ENCODE measurements at places on chromosomes 16 and 17.

DNA sequence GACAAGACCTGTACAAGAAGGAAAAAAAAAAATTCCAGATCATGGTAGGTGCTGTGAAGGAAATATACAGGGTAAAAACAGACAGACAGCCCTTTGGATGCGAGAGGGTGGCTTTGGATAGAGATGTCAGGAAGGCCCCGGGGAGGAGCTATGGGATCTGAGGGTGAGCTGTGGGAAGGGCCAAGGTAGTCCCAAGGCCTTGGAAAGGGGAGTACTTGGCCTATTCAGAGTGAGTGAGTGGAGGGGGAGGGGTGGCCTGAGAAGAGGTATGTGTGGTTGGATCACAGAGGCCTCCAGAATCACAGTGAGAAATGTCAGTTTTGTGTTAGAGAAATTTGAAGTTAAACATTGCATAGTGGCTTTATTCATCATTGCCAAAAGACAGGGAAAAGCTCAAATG is 31.2 kb upstream of the AKTIP start:
- no peak for DNase-seq

GRCh38 chr17:32519228-32520103 is 32.7 kb downstream of the CDK5R1 start:
- DNase-seq = no peak

- DNase-seq = no peak
Measured at GRCh38 chr17:16443511-16444257, 28.3 kb downstream of the TRPV2 start.

DNA sequence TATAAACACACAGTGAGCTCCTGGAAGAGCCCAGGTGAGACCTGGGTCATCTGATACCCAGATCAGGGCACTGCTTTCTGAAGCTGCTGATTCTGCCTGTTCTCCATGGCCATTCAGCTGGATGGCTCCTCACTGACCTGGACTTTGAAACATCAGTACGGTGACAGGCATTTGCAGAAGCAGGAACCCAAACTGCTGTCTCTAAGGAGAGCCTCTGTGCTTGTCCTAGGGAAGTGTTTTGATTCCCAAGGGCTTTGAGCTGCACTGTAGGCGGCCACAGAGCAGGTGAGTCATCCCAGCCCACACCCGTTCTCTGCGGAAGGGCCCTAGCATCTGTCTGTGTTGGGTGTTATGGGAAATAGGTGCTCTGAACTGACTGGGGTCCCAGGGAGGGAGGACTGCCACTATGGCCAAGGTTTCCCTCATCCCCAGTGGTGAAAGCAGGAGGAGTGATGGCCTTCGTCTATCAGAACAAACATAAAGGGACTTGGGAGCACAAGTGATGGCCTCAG is 60.7 kb upstream of the ADCY9 start:
- no peak for DNase-seq

GRCh38 chr17:4407216-4407615 is 26.5 kb upstream of the SPNS3 start:
- DNase-seq = no peak

DNA sequence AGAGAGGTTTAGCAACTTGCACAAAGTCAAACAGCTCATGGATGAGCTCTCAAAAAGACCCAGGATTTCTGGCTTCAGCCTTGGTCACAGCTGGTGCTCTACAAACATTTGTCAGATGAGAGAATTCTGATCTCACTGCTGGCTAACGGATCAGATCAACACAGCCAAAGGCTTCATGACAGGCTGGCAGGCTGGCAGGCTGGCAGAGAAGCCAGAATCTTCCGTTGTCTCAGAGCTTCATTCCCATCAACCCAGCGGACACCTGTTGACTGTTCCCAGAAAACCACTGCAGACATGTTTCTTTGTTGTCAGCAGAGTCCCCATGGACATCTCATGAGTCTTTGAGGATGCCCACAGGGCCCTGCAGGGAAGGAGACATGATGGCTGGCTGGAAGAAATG is 303.8 kb upstream of the ASIC2 start:
- no peak for DNase-seq

DNA sequence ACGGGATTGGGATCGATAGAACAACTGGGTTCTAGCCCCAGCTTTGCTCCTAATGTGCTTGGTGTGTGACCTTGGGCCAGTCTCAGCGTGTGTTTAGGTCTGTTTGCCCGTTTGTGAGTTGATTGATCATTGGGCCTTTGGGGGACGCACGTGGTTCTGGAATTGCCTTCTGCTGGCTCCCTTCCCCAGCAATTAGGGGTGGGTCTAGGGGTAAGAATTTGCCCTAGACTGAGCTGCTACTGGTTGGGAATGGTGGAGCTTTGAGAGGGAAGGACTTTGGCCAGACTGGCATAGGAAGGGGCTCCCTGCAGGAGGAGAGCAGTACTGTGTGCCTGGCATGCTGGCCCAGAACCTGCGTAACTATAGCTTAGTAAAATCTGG is 1.5 kb downstream of the SPNS2 start:
- DNase-seq = no peak

- no peak for DNase-seq
Measured at GRCh38 chr17:81859906-81860755, at the start of gene P4HB. TSS of gene P4HB (minus strand) at chr17:81860535. CDS start at chr17:81860471, 64 bp downstream.

GRCh38 chr17:49496867-49497147 is 1.7 kb downstream of the NGFR start:
- no peak for DNase-seq

DNA sequence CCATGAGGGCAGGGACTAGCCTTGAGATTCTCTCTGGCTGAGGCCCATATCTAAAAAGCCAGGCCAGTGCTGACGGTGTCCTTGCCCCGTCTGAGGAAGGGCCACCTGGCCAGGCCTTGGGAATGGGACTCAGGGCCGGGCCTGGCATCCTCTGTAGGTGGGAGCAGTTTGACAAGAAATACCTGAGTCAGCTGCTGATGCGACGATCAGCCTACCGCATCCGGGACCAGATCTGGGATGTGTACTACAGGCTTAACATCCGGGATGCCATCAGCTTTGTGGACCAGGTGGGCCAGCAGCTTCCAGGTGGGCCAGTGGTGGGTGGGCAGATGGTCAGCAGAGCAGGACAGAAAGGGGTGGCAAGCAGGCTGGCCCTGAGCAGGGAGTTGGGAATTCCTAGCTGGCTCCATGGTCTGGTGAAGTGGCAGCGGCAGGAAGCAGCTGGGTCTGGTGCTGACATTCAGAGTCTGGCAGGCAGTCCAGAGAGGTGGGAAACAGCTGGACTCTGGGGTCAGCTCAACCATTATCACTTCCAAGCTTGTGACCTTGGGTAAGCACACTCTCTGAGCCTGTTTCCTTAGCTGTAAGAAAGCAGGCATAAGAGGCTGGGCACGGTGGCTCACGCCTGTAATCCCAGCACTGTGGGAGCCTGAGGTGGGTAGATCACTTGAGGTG is 9.5 kb downstream of the SLC9A5 start:
- no peak for DNase-seq

DNA sequence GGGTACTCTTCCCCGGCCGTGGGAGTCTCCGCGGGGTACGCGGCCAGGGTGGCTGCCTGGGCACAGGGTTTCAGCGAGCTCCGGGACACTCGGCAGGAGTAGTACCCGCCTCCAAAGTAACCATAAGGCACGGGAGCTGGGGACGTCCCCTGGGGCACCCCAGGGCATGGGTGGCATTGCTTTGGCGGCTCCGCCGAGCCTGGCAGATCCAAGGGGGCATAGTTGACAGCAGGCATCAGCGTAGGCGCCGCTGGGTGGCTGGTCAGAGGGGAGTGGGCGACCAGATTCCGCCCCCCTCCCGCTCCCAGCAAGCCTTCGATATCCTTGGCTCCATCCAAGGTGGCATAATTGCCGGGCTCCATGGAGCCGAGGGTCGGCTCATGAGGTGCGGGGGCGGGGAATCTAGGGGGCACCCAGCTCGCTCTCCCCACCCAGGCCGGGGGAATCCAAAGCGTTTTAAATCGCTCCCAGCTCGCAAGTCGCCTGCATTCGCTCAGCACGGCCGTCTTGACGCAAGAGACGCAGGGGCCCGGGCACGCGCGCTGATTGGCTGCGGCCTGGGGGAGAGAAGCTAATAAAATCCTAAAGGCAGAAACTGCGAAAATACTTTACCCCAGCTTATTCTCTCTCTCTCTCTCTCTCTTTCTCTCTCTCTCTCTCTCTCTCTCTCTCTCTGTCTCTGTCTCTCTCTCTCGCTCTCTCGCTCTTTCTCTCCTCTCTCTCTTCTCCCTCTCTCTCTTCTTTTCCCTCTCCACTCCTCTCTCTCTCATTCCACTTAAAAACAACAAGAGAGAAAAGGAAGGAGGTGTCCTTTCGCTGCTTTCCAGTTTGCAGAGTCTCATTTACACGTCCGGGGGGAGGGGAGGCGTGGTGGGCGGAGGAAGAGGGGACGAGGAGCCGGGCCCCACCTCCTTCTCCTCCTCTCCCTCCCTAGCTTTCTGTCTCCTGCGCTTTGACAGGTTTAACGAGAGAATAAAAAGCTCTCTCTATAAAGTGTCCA is at the start of gene HOXB13:
Gene HOXB13 (minus strand): TSS at position 519 of the 1,000 bp plus-strand sequence. CDS start 157 bp downstream, at position 362.
- no peak for DNase-seq

DNA sequence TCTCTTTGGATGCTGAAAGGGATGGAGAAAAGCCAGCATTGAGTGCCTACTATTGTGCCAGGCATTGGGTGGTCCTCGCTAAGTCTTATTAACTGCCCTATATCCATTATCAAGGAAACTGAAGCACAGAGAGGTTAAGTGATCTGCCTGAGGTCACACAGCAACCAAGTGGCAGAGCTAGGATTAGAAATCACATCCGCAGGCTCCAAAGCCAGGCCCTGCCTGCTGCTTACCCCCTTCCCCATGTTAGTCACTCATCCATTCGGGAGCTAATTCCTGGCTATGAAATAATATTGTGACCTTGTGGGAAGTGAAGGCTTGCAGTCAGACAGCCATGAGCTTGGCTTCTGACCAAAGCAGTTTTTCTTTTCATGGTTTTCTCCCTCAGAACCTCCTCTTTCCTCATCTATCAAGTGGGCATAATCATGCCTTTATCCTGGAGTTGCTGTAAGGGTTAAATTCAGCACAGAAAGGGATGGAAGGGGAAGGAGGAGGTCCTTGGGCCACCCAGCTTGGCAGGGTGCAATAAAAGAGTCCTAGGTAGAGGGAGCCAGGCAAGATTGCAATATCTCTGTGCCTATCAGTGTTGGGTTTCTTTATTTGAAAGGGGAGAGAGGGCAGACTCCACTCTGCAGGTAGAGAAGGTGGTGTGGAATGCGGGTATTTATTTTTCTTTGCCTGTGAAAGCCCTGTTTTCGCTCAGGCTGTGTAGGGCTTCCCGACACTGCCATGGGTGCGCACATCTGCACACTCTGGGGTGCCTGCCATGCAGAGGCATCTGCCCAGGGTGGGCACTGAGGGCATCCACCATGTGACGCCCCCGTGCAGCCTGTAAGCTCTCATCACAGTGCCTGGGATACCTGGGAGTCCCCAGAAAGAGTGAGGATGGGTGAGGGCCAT is 11.3 kb downstream of the RAI1 start:
- DNase-seq = no peak

- no peak for DNase-seq
Measured at GRCh38 chr16:73846007-73846330, 450.6 kb upstream of the PSMD7 start.

DNA sequence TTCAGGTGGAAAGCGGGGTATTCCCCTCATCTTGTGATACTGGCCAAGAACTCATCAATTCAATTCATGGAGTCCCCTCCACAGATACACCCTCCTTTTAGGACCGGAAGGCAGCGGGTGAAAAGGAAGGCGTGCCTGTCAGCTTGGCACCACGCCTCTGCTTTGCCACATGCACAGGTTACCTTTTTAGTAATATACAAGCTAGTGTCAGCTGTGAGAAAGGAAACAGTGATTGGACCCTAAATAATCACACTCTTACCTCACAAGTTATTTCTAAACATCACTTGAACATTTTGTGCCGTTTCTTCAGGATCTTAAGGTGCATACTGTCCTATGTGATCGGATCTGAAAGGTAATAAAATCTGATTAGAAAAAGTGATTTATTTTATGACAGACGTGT is 15.7 kb downstream of the ZDHHC7 start:
- no peak for DNase-seq

DNA sequence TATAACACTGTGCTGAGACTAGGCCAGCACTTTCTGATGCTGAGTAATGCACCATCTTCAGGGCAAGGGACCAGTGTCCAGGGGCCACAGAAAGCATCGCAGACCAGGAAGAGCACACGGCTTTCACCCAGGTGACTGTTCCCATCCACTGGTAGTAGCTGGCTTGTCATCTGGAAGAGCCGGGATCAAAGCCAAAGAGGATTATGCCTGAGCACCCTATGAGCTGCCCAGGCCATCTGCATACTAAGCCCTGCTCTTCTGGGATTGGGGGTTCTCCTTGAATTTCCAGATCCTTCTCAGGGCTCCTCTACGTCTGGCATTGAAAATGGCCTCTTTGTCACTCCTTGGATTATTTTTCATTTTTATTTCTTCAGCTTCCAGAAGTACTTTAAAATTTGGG is 140.7 kb downstream of the IRX3 start:
- DNase-seq = no peak

GRCh38 chr17:81103379-81103778 is 61.9 kb upstream of the PVALEF start:
- no peak for DNase-seq

GRCh38 chr17:67998466-67998865 is 2.2 kb upstream of the C17orf58 start:
- DNase-seq = no peak

GRCh38 chr17:18190628-18191235 is 7.1 kb downstream of the ALKBH5 start:
- DNase-seq = no peak

DNA sequence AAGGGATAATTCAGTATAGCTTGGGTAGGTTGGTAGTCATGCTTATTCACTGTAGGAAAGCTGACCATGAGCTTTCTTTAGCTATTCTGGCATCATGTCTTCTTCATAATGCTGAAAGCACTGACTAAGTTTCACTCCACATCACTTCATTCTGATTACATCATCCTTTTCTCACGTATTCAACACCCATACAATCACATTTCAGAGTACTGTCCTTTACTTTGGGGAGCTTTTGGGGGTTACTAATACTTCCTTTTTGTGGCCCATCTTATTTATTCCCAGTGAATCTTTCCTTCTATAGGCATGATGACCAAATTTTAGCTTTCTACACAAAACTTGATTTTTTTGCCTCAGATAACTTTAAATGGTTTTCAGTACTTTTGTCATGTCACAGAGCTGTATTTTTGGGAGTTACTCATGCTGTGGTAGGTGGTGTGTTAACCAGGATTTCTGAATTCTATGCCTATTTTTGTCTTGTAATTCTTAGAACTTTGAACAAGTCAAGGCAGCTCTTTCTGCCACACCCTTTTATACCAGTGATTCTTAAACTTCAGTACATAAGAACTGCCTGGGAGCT is 23.5 kb downstream of the TADA2A start:
- DNase-seq = no peak

- DNase-seq = no peak
Measured at GRCh38 chr17:64984181-64984580, 64.9 kb upstream of the LRRC37A3 start.
